ENCODE measurements at places on chromosomes 12 and 14.

- DNase-seq, result no peak
Measured at GRCh38 chr12:87795555-87795954, 233.6 kb downstream of the C12orf50 start.

- no peak for DNase-seq
Measured at GRCh38 chr14:93047661-93048060, 68.1 kb downstream of the ITPK1 start.

- DNase-seq, result no peak
Measured at GRCh38 chr14:100532906-100533655, 54.1 kb downstream of the BEGAIN start.

DNA sequence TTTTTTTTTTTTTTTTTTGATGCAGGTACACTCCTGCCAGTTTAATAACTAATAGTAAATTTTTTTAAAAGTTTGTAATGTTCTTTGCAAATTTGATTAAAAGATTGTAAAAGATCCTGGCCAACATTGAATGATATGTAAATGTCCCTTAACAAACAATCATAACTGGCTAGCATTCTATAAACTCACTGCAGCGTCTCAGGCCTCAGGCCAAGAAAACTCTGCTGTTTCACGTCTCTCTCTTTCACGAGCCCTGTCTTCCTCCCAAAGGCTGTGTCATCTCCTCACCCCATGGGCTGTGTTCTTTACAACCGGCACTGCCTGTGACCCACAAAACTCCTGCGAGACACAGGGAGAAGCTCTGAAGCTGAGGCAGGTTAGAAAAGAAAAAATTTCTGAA lies 103.3 kb downstream of the NUAK1 start:
- DNase-seq, result no peak

DNA sequence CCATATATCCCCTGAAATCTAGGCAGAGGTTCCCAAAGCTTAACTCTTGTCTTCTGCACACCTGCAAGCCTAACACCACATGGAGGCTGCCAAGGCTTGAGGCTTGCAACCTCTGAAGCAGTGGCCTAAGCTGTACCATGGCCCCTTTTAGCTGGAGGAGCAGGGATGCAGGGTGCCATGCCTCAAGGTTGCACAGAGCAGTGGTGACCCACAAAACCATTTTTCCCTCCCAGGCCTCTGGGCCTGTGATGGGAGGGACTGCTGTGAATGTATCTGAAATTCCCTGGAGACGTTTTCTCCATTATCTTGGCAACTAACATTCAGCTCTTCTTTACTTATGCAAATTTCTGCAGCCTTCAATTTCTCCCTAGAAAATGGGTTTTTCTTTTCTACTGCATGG lies 210.0 kb upstream of the KITLG start:
- no peak for DNase-seq

GRCh38 chr12:103855896-103856657 lies 15.0 kb upstream of the NT5DC3 start:
- DNase-seq, result no peak

GRCh38 chr12:115506822-115507559 lies 770.5 kb downstream of the MED13L start:
- no peak for DNase-seq

GRCh38 chr12:65327207-65328076 lies 49.0 kb downstream of the MSRB3 start:
- no peak for DNase-seq

DNA sequence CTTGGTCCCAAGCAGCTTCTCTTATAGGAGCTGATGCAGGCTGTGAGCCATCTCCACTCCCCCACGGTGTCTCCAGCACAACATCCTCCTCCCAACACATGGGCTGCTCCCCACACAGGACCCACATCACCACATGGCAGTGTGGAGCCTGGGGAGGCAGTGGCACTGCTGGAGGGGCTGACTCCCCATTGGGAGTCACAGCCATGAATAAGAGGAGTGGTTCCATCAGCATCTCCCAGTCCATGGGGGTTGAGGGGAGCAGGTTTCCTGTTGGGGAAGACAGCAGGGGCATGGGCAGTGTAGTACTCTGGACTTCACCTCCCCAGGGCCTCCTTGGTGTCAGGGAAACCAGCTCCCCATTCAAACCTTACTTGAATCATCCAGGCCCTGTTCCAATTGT lies 40.5 kb upstream of the OXA1L start:
- no peak for DNase-seq

DNA sequence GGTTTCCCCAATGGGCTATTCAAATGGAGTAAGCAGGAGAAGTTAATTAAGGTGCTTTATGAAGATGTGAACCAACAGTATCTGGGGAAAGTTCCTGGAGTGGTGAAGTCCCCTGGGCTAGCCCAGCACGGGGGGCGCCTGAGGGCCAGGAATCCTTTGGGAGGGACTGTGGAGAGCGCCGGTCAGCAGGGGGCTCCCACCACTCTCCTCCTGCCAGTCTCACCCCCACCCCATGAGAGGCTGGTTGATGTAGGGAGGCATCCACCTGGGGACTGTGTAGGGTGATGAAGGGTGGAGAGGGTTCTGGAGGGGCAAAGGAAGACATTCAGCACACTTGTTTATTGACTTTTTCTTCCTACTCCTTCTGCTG lies 4.4 kb downstream of the CEBPE start:
- DNase-seq, result no peak

GRCh38 chr12:104643819-104644669 lies 187.3 kb downstream of the CHST11 start:
- no peak for DNase-seq

- DNase-seq, result no peak
Measured at GRCh38 chr12:74889563-74890236, 319.9 kb downstream of the KCNC2 start.

- no peak for DNase-seq
Measured at GRCh38 chr12:105858981-105859710, 279.6 kb downstream of the NUAK1 start.
